Epithelial cell of proximal tubule (primary cell): ENCODE measurements at places on chromosomes 4 and X.

DNA sequence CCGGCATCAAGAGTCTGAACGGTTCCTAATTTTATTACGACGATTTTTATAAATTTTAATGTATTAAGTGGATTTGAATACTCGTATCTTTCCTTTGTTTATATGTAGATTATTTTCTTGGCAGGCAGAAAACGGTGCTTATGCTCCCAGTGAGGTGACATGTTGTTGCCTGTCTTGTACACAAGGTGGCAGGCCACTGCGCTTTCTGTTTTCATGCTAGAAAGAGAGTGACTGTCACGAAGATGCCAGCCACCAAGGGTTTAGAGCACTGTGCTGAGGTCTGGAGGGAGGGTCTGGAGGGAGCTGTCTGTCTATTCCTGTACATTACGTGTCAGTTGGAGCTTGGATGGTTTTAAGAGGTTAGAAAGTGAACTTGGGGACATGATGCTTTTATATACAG lies 87.7 kb downstream of the SHROOM2 start:
- no peak for DNase-seq

- DNase-seq: no peak
Observed at GRCh38 chrX:152637649-152638442, at the start of gene GABRQ. GABRQ (plus strand) TSS chrX:152637895; CDS start chrX:152638203, 308 bp downstream.

GRCh38 chrX:132665676-132666075 lies 176.8 kb upstream of the MBNL3 start:
- no peak for DNase-seq

DNA sequence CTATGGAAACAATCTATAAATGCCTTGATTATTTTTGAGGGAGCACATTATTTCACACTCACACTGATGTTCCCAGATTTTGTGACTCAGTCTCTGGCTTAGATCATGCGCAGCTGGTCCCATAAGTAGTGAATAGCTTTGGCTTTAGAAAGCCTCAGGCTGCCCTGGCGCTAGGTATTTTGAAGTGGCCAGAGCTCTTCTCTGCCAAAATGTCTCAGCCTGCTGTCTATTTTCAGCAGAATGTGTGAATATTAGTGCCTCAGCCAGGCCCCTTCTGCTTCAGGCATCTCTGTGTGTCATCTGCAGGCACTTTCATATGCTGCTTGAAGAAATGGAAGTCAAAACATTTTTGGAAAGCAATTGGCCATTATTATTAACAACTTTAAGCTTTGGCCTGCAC lies 931.0 kb upstream of the INTU start:
- DNase-seq: no peak

- no peak for DNase-seq
Observed at GRCh38 chr4:24980740-24981139, 50.0 kb downstream of the LGI2 start.

DNA sequence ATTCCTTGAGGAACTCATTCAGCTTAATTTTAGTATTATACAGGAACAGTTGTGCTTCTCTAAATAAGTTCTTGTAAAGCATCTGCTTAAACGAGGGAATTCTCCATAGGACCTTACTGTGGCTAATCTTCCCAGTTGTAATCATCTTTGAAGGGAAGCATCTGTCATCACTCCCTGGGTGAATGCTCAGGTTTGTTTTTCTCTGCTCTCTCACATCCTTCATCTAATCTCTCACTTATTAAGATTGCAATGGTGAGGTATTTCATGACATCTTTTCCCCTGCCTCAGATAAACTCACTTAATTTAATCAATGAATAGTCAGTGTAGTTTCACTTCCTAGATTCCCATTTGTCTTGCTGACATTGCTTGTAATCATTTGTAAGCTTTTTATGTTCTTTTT lies 121.8 kb upstream of the ADAMTS3 start:
- peak; percentile 53 for DNase-seq

DNA sequence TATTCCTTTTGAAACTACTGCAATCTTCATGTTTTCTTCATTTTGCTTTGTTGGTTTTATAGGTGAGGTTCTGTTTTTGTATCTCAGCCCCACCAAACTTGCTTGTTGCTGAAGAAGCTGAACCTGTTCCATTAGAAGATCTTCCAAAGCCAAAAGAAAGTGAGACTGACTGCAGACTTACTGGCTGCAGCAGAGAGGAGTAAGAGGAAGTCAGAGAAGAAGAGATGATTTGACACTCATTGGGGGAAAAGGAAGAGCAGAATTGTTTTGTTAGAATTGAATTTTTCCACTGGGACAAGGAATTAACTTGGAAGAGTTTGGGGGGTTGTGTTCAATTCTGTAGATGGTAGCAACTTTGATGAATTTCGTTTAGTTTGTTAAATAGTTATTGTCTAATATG lies 3.1 kb downstream of the TEX13D start:
- no peak for DNase-seq
